ENCODE measurements at places on chromosomes 5 and 9.
A peak's percentile ranks its signal among the peaks of the same experiment; 100 is the strongest.

DNA sequence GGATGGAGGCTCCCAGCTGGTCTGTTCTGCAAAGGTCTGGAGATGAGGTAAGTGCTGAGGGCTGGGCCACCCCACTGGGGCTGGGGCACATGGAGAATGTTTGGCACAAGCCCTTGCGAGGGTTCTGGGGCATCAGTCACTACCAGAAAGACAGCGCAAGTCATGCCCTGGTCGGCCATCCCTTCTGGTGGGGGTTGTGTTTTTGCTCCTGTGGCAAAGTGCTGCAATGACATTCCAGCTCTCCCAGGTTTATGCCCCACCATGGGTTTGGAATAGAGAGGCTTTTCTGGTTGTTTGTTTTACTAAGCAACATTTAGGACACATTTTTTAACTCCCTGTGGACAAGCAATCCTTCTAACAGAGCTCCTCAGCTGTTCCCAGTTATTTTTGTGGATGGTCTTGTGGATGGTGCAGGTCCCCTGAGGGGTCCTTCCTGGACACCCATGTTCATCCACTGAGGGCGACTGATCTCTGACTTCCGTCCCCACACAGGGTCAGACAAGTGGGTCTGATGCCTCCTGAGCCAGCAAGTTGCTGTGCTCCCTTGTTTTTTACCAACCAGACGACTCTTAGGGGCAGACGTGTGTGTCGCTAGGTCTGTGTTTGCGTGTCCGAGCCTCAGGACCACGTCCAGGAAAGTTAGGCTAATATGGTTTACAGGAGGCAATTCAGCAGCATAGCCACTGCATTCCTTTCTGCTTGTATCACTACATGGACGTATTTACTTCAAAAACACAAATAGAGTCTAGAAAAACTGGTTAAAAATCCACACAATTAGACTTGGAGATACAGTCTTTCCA is 64.9 kb upstream of the ECM2 start:
- DNase-seq, result no peak

GRCh38 chr9:114047717-114048116 is 30.4 kb downstream of the AMBP start:
- DNase-seq, result no peak

GRCh38 chr9:109349421-109349846 is 28.6 kb upstream of the EPB41L4B start:
- DNase-seq, result peak; percentile 51

DNA sequence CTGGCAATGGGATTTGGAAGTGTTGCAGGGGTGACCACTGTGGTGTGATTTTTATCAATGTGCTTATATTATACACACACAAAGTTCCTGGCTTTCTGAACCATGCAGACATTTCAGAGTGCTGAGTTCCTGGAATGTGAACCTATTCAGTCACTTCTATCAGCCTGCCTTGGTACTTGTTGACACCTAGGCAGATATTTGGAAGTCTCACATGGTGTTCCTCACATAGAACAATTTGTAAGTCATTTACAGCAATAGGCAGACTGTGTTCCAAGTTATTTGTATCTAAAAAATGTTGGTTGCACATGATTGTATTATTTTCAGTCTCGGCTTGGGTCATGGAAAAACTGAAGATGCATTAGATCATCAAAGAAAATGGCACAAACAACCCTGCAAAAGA is 182.2 kb downstream of the SREK1 start:
- no peak for DNase-seq

GRCh38 chr9:137764171-137764671 is 113.4 kb upstream of the CACNA1B start:
- peak; percentile 20 for DNase-seq

DNA sequence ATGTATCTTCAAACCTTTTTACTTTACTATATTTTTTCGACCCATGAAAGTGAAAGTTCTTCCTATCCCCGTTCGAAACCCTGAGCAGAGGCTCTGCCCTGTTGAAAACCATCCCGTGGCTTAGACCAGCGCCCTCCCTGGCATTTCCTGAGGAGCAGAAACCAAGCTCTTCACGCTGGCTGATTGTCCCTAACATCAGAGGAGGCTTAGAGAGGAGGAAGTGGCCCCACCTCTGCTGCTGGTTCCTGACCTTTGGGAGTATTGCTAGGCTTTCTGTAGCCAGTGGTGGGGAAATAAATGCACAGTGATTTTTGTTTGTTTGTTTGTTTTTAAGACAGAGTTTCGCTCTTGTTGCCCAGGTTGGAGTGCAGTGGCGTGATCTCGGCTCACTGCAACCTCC is 4.2 kb upstream of the PTGES start:
- DNase-seq, result no peak
